ENCODE measurements at places on chromosomes 13 and 19. TPM values are rescaled to one million over a fixed set of nuclear protein-coding genes. Genes with fewer than 3 reads are reported as not detected.
A peak's percentile ranks its signal among the peaks of the same experiment; 100 is the strongest.

DNA sequence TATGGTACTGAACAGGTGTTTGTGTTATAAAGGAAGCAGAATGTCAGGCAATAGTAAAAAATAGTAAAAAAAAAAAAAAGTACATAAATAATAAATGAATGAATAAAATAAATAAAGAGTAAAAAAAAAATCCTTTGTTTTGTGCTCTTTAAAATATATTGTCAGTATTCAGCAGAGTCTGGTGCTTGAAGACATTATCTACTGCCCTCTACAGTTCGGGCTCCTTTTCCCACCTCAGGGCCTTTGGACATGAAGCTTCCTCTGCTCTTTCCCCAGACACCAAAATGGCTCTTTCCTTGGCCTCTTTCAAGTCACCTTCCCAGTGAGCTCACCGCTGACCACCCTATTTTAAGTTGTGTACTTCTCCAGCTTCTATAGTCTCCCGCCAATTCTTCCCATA lies 137.5 kb downstream of the TNFRSF19 start:
- no peak for DNase-seq

The MAMSTR gene
- total RNA-seq: 10.7 TPM

DNA sequence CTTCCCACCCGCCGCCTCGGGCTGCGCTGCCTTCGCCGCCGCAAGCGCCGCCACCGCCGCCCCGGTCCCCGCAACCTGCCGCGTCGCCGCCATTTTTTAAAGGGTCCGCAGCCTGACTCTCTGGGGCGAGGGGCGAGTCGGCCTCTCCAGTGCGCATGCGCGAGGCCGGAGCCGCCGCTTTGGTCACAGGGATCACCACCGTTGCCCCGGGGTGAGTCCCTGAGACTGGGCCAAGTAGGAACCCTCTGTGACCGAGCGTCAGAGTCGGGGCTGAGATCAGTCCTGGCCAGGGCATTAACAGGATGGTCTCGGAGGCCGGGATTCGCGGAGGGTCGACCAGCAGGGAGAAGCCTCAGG lies 42.6 kb downstream of the ZNF146 start:
- no peak for DNase-seq

DNA sequence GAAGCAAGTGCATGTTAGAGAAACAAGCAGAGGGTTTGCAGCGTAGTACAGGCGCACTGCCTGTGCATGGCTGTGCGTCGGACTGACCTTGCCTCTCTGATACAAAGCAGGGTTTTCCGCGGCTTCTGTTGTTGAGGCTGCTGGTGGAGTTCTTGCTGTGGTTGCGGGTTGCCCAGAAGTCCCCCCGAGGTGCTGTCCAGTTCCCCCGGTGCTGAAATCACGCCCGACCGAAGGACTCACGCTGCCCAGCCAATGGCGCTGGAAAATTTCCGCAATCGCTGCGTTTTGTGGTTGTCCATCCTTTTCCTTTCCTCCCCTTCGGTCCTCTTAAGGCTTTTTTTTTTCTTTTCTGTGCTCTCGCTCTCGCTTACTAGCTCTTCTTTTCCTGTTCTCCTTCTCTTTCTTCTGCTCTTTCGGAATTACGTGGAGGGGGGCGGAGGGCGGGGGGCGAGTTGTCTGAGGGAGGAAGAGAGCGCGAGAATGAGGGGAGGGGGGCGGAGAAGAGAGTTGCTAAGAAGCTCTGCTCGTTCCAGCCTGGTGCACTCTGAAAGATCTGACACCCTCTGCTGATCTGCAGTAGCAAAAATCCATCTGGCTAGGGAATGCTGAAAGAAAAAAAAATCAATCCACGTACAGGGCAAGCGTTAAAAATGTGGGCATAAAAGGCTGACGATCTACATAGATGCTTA lies at the start of gene SLITRK1:
TSS of gene SLITRK1 (minus strand) at position 558 of the 689 bp plus-strand sequence. CDS start 967 bp downstream, outside the sequence.
- DNase-seq: no peak

GRCh38 chr19:18428787-18429674 lies 8.9 kb downstream of the ISYNA1 start:
- peak; percentile 89 for DNase-seq

- no peak for DNase-seq
Observed at GRCh38 chr19:35409191-35409590, 38.3 kb downstream of the GPR42 start.

- no peak for DNase-seq
Observed at GRCh38 chr13:113914333-113915011, 50.6 kb upstream of the GAS6 start.

GRCh38 chr19:40641281-40641680 lies 40.1 kb downstream of the LTBP4 start:
- DNase-seq: no peak

DNA sequence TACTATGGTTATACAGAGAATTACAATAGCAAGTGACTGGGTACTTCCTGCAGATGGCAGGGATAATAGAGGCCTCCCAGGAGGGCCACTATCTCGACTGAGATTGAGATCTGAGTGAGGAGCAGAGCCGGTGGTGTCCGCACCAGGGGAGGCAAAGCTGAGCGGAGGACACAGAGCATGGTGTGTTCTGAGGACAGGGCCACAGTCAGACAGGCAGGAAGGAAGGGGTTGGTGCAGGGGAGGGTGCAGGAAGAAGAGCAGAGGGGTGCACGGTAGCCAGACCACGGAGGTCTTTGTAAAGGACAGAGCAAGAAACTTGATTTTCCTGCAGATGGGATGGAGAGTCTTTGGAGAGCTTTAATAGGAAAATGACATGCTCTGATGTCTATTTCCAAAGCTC lies 152.4 kb downstream of the SHISA2 start:
- DNase-seq: no peak
